Naive B cell (primary cell): ENCODE measurements at places on chromosomes 3 and 15. TPM values are rescaled to one million over a fixed set of nuclear protein-coding genes. Genes with fewer than 3 reads are reported as not detected.

TRAT1 gene
- polyA plus RNA-seq = 0.26 TPM

AQP9 gene
- 1.2 TPM for polyA plus RNA-seq

TWF2 gene
- 90.8 TPM for polyA plus RNA-seq

FAM107A gene
- not detected for polyA plus RNA-seq

PLSCR5 gene
- not detected for polyA plus RNA-seq

ARPIN gene
- polyA plus RNA-seq = not detected

SHC4 gene
- not detected for polyA plus RNA-seq

- H3K4me1 ChIP-seq = peaks cover 44% of the 10 kb centered on the region
- H3K4me3 ChIP-seq = peak overlapping the region; percentile 74
- no peak for DNase-seq
- no peaks in the 10 kb centered on the region for H3K36me3 ChIP-seq
Observed at GRCh38 chr3:152264378-152264777, 4.4 kb upstream of the MBNL1 start.

- H3K27ac ChIP-seq = no peak overlapping the region
- peaks cover 81% of the 10 kb centered on the region for H3K27me3 ChIP-seq
- peaks cover 14% of the 10 kb centered on the region for H3K4me1 ChIP-seq
- peak overlapping the region; percentile 76 for H3K4me3 ChIP-seq
- no peak for DNase-seq
Observed at GRCh38 chr15:93073465-93073952, 15.5 kb downstream of the RGMA start.

- peaks cover 47% of the 10 kb centered on the region for H3K4me1 ChIP-seq
- peaks cover 29% of the 10 kb centered on the region for H3K36me3 ChIP-seq
- H3K4me3 ChIP-seq = peak overlapping the region; percentile 41
- peak overlapping the region; percentile 88 for H3K27ac ChIP-seq
- DNase-seq = no peak
Observed at GRCh38 chr3:71465371-71466036, 118.0 kb downstream of the FOXP1 start.

DNA sequence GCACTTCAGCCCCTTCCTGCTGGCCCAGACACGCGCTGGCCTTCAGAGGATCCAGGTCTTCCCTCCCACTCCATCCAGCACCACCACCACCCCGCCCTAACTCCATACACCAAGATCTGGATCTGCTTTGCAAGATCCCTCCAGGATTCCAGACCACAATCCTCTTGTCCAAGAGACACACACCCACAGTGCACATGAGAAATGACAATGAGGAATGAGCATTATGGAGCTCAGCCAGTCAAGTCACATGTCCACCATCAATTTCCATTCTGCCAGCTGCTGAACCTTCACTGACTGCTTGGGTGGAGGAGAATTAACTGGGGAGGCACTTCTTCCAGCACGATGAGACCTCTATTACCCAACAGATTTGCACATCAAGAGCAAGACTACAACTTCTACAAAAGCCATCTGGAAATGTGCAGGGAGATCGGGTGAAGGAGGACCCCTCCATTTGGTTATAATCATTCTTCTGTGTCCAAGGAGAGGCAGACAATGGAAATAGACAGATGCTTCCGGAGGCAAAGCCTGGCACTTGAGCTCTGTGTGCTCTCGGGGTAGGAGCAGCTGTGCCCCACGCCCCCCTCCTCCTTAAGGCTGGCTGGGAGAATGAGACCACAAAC, 12.3 kb upstream of the SPATA12 start:
- H3K4me1 ChIP-seq = peaks cover 1% of the 10 kb centered on the region
- H3K27ac ChIP-seq = no peak overlapping the region
- H3K27me3 ChIP-seq = peaks cover 21% of the 10 kb centered on the region

GRCh38 chr3:42743204-42743995, 29.7 kb downstream of the CCDC13 start:
- H3K27ac ChIP-seq = no peak overlapping the region
- H3K4me3 ChIP-seq = no peak overlapping the region
- DNase-seq = no peak
- H3K36me3 ChIP-seq = no peaks in the 10 kb centered on the region

- peaks cover 13% of the 10 kb centered on the region for H3K36me3 ChIP-seq
- no peaks in the 10 kb centered on the region for H3K27me3 ChIP-seq
- H3K4me1 ChIP-seq = peaks cover 36% of the 10 kb centered on the region
- peak overlapping the region; percentile 98 for H3K4me3 ChIP-seq
Observed at GRCh38 chr15:85693277-85693676, 101.4 kb downstream of the KLHL25 start.

DNA sequence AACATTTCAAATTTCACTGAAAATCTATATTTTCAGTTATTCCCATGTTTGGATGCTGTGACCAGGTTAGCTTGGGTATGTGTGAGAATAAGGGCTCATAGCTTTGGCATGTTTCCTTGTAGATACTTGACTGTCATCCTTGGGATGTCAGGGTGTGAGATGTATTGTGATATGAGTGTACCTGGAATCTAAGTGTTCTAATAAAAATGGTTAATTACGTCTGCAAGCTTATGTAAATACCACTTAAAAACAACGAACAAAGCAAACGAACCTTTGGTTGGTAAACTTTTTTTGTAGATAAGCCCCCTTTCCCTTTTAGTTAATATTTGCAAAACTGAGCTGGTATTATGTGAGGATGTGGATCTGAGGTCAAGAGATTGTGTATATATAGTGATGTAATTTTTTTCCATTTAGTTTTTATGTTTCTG, 63.5 kb downstream of the FNDC3B start:
- peaks cover 83% of the 10 kb centered on the region for H3K27me3 ChIP-seq
- no peak overlapping the region for H3K4me3 ChIP-seq
- peaks cover 25% of the 10 kb centered on the region for H3K4me1 ChIP-seq

GRCh38 chr15:84976746-84977345, 4.8 kb upstream of the PDE8A start:
- no peaks in the 10 kb centered on the region for H3K36me3 ChIP-seq
- no peak overlapping the region for H3K27ac ChIP-seq

- no peaks in the 10 kb centered on the region for H3K36me3 ChIP-seq
- peaks cover 15% of the 10 kb centered on the region for H3K4me1 ChIP-seq
- no peak overlapping the region for H3K27ac ChIP-seq
- DNase-seq = no peak
Observed at GRCh38 chr3:136142592-136142991, 53.5 kb downstream of the MSL2 start.

DNA sequence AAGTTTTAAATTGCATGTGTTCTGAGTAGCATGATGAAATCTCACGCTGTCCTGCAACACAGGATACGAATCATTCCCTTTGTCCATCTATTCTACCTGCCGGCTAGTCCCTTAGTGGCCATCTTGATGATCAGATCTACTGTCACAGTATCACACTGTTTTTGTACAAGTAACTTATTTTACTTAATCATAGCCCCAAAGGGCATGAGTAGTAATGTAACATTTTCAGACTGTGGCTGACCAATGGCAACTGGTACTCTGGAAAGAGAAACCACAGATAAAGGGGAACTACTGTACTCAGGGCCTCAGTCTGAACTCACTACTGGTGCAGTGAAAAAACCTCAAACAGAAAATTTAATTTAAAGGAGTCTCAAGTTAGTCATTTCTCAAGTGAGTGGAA, 127.3 kb upstream of the MRPL3 start:
- H3K27ac ChIP-seq = no peak overlapping the region
- H3K4me1 ChIP-seq = no peaks in the 10 kb centered on the region
- no peak for DNase-seq
- H3K27me3 ChIP-seq = peaks cover 18% of the 10 kb centered on the region

- H3K27me3 ChIP-seq = no peaks in the 10 kb centered on the region
- no peak overlapping the region for H3K4me3 ChIP-seq
- no peak overlapping the region for H3K27ac ChIP-seq
- H3K36me3 ChIP-seq = no peaks in the 10 kb centered on the region
- no peaks in the 10 kb centered on the region for H3K4me1 ChIP-seq
- no peak for DNase-seq
Observed at GRCh38 chr3:165839296-165840076, 2.3 kb upstream of the BCHE start.

GRCh38 chr3:18112674-18113375, 312.3 kb downstream of the SATB1 start:
- H3K36me3 ChIP-seq = no peaks in the 10 kb centered on the region
- H3K27me3 ChIP-seq = no peaks in the 10 kb centered on the region
- no peak for DNase-seq
- no peak overlapping the region for H3K4me3 ChIP-seq
- H3K4me1 ChIP-seq = no peaks in the 10 kb centered on the region

DNA sequence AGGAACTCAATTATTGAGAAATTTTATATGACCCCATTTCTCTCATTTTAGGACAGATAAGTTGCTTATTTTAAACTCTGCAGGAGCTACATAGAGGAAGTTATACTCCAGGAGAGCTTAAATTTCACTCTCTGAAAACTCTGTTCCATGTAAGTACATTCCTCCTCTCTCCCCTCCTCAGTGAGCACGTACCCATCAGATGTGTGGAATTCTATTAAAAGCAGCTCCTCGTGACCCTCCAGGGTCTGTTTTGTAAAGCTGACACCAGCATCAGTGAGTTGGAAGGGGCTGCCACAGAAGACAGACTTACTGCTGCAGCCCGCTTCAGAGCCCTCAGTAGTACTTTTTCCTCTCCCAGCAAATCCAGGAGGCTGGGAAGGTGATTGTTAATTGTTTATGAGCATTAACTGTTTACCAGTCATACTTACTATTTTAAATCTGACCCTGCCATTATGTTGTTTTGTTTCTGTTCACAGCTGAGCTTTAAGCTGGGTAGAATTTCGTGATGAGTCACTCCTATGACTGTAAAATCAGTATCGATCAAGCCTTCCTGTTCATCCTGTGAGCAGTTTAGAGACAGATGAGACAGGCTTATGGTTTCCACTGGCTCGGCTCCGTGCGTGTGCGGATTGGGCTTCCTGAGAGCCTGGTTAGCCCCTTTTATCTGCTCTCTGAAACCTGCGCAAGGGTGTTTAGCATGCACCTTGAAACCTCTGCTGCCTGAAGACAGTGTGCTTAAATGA, 20.4 kb downstream of the IGF1R start:
- no peak overlapping the region for H3K4me3 ChIP-seq
- no peaks in the 10 kb centered on the region for H3K27me3 ChIP-seq
- peaks cover 6% of the 10 kb centered on the region for H3K4me1 ChIP-seq
- H3K36me3 ChIP-seq = no peaks in the 10 kb centered on the region
- DNase-seq = no peak

DNA sequence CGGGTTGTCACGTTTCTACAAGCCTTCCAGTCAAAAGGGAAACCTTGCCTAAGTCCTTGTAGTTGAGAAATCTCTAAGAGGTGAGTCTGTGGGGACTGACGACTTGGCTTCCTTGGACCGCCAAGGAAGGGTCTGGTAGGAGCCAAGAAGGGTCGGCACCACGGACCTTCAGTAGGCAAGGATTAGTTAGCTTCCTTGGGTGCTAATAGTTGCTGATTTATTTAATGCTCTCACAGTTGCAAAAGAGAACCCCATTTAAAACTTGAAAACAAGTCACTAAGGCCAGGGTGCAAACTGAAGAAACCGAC, 361 bp upstream of the LCMT2 start:
- H3K4me1 ChIP-seq = peaks cover 27% of the 10 kb centered on the region
- no peak for DNase-seq
- peak overlapping the region; percentile 99 for H3K27ac ChIP-seq
- peaks cover 4% of the 10 kb centered on the region for H3K36me3 ChIP-seq

- peaks cover 13% of the 10 kb centered on the region for H3K27me3 ChIP-seq
- DNase-seq = no peak
- no peaks in the 10 kb centered on the region for H3K36me3 ChIP-seq
- no peaks in the 10 kb centered on the region for H3K4me1 ChIP-seq
Observed at GRCh38 chr3:140166861-140167599, 232.0 kb downstream of the CLSTN2 start.

- no peak overlapping the region for H3K27ac ChIP-seq
- H3K4me1 ChIP-seq = no peaks in the 10 kb centered on the region
- DNase-seq = no peak
- H3K27me3 ChIP-seq = no peaks in the 10 kb centered on the region
- no peak overlapping the region for H3K4me3 ChIP-seq
Observed at GRCh38 chr3:164818318-164818717, 260.0 kb downstream of the SI start.

- H3K27me3 ChIP-seq = no peaks in the 10 kb centered on the region
- no peak overlapping the region for H3K4me3 ChIP-seq
- DNase-seq = no peak
- H3K36me3 ChIP-seq = no peaks in the 10 kb centered on the region
Observed at GRCh38 chr3:137347132-137347531, 389.3 kb downstream of the IL20RB start.

DNA sequence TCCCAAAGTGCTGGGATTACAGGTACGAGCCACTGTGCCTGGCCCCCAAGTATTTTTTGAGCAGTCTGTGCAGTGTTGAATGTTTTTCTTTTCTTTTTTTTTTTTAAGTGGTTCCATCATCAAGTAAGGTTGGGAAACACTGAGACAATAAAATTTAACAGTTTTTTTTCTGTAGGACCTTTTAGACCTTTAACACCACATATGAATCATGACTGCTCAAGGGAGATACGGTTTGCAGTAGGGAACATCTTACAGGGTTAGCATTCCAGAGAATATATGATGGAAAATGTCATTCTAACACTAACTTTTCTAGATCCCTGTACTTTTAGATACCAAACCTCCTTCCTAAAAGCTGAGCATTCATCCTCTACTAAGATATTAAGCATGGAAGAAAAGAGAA, 41.7 kb downstream of the SNX4 start:
- no peaks in the 10 kb centered on the region for H3K27me3 ChIP-seq
- H3K36me3 ChIP-seq = peaks cover 4% of the 10 kb centered on the region
- no peaks in the 10 kb centered on the region for H3K4me1 ChIP-seq
- H3K27ac ChIP-seq = no peak overlapping the region

DNA sequence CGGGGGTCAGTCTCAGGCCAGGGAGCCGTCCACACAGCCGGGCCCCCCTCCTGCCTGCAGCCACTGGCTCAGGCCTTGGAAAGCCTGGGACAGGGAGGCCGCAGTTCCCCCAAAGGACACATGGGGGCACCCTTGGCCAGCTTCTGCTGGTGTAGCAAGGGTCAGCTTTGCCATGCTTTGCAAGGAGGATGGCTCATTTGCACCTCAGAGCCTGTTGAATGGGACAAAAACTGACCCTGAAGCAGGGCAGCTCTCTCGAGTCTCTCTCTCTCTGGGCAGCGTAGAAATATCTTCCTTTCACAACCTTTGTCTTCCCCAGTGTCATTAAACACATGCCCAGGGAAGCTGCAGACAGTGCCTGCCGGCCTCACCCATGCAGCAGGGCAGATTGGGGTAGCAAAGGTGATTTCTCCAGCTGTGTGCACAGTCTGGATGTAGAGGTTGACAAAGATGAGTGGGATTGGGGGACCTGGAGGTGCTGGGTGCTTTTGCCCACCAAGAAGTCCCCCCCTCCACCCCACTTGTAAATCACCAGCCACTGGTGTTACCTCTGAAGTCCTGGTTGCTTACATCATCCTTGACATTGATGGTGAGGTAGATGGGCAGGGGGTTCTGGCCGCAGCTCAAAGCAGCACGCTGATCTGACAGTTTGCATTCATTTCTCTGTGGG, 17.4 kb upstream of the EHD4 start:
- H3K27ac ChIP-seq = no peak overlapping the region
- no peaks in the 10 kb centered on the region for H3K36me3 ChIP-seq
- peak; percentile 75 for DNase-seq
- no peaks in the 10 kb centered on the region for H3K4me1 ChIP-seq
- no peak overlapping the region for H3K4me3 ChIP-seq
- peaks cover 8% of the 10 kb centered on the region for H3K27me3 ChIP-seq

DNA sequence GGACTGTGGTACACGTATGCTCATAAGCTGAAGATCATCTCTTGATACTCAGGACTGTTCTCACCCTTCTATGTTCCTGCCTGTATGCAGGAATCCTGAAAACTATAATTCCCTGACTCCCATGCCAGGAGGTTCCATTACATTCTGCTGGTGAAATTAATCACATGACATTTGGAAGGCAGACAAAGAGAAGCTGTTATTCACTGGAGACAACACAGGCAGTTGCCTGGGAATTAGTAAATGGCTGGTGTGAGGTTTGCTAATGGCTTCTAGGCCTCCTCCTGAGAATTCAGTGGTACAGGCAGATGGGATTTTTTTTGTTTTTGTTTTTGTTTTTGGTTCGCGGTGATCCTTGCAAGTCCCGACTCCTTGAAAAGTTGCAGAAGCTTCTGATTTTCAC, 91.4 kb downstream of the CTNNB1 start:
- H3K4me3 ChIP-seq = no peak overlapping the region
- DNase-seq = no peak
- no peaks in the 10 kb centered on the region for H3K36me3 ChIP-seq
- H3K4me1 ChIP-seq = no peaks in the 10 kb centered on the region
